RKO (cell line): ENCODE measurements at places on chromosomes 7 and 10.

DNA sequence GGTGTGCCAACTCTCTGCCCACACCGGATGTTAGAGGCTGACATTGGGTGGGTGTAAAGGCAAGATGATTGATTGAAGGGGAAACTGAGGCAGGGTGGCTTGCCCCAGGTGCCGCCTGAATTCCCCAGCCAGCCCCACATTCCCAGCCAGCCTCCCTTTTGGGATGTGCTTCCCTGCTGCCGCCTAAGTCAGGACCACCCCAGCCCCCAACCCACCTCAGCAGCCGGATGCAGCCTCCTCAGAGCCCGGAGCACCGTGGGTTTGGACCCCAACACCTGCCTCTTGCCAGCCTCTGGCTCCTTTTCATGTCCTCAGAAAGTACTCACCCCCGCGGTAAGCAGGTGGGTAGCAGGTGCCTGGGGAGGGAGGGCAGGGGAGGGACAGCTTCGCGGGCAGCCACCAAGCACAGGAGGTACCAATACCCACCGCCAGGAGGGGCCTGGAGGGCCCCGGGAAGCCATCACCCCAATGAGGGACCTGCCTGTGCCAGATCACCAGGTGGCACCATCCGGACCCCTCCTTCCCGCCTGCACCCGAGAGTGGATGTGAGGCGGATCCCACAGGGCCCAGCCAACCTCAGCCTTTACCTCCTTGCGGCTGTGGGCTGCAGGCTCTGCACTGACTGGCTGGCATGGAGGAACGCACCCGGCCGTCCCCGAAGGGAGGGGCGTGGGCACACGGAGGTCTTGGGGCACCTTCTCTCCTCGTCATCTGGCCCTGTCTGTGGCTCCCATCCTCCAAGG is 60.5 kb downstream of the PWWP2B start:
- no peak for DNase-seq

DNA sequence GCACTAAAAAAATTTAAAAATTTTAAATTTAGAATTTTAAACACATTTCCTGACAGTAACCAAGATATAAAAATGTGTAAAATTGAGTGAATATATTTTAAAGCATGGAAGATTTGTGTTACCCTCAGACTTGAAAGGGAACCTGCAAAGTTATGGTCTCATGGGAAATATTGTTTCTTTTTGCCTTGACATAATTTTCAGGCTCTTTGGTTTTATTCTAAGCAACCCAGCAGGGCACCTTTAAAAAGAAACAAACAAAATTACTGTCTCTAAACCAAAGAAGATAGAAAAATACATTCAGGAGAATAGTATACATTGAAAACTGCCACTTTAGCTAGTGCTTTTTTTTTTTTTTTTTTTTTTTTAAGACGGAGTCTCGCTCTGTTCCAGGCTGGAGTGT is 87.5 kb downstream of the ADK start:
- DNase-seq, result no peak

DNA sequence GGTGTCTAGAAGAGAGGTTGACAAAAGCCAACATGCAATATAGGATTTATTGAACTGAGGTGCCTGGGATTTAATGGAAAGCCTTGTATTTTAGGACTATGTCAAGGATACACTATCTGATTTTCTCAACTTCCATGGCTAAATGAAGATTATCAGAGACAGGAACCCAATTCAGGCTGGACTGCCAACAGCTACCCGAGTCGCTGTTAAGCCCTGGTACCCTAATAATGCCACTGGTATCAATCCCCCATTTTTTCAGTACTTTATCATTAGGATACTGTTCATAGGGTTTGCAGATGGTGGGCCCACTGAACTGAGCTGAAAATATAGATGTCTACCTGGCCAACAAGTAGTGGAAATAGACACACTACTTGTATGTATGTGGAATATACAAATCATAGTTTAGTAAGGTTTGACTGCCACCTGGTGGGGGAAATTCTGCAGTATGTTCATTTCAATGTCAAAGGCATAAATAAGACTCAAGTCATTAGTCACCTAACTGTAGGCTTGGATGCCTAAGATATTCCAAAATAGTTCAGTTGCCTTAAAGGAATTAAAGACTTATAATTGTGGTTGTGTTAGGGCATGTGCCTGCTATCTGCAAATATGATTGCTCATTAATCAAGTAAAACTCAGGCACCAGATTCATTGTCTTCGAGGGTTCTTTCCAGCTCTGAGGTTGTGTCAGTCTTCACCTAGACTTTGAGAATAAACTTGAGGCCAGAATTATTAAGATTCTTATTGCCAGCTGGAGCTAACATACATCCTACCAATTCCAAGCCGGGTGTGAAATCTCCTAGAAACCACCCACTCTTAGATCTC is 34.1 kb upstream of the NOBOX start:
- peak; percentile 90 for DNase-seq

DNA sequence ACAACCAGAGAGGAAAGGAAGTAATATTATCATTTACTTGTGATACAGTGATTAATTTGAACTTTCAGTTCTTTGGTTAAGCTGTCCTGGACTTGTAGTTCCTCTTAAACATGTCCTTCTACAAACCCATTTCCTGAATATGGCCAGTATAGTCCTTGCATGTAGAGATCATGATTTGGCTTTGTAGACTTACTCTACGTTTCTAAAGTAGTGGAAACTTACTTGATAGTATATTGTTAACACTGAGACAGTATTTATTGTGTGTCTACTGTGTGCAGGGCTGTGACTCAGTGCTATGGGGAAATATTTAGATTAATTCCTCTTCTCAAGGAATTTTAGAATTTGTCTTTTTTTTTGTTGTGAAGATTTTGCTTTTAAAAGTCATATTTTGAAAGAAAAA is 109.5 kb downstream of the NRF1 start:
- DNase-seq, result no peak

DNA sequence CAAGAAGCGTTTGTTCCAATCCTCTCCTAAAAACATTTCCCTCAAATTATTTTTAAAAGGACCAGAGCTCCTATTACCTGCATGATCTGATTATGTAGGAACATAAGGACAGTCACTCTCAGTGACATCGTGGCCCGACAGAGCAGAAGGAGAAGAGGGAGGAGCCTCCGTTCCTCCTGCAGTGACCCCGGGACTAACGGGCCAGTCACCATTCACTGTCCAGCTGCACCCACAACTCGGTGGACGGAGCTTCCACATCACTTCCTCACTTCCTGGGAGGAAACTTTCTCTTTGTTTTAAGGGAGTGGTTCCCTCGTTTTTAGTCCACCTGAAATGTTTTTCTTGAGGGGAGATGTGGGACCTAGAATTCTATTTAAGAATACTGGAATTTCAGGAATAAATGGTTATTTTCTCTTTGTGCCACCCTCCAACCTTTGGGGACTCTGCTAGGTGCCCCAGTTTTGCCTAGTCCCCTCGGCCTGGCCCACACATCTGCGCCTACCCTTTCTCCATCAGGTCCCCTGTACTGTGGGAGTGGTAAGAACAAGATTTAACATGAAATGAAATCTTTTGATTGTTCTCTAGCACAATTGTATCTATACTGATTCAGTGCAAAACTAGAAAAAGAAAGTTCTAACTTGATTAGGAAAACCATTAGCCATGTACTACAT is 173.5 kb upstream of the RNF32 start:
- DNase-seq, result no peak

DNA sequence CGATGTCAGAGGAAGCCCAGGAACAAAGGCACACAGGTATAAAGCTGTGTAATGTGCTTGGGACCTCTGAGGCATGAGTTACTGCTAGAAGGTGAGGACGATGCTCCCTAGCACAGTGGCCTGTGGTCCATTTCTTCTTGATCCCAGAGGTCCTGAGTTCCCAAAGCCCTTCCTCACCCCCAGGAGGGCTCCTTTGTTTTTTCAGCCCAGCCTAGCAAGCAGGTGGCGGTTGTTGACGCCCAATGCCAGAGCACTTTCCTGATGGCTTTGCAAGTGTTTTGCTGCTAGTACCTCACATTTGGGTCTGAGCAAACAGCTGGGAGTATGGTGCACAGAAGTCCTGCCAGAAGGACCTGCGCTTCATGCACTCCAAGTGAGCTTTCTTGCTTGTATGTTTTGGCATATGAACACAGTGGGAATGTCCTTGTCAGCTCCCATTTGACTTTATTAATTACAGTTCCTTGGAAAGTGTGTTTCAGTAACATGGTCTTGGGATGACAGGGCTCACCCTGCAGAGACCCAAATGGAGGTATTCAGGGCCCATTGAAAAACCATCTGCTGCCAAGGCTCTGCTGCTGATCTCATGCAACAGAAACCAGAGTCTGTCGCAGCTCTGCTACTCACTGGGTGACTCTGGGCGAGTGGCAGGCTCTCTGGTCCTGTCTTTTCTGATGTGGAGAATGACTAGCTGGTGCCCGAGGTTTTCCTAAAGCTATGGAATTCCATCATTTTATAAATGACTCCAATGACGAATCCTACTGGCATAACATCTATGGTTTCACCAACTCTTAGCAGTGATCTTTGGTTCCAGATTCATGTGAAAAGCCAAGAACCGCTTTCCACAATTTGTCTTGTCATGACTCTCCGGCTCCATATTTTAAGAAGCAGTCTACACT is 134.9 kb downstream of the ARID5B start:
- no peak for DNase-seq

- DNase-seq, result no peak
Measured at GRCh38 chr10:101683276-101683675, 11.7 kb downstream of the FBXW4 start.

DNA sequence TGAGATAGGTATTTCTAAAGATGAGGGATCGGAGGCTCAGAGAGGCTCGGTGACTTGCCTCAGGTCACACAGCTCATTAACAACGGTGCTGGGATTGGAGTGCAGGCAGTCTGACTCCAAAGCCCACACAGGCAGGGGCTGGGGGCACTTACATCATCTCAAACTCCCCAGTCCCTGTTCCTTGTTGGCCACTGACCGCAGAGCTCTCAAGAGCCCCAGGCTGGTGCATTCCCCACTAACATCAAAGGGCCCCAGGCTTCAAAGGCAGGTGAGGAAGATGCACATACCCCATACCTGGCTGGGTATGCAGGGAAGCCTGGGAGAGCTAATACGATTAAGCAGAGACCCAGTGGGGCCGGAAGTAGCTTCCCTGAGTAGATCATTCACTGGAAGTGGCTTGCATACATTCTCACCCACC is 13.7 kb upstream of the NODAL start:
- no peak for DNase-seq

DNA sequence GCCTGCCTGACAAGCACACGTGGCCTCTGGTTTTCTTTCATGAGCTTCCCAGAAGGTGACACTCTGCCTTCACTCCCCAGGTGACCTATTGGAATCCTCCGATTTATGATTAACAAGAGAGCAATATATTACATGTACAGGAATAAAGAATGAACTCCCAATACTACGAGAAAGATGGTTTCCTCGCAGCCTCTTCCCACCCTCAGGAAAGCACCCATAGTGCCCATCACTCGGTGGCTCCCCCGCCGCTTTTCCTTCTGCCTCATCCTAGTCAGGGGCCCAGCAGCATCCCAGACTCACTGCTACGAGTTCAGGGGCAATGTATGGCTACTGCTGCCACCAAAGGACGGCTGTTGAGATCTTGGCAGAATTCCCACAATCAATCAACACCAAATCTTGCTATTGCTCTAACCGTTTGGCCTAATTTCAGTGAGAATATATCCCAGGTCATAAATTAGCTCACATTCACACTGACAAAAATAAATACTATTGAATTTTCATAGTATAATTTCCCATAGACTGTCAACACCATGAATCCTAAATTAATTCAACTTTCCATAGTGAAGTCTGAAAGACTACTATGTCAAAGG is 196.3 kb downstream of the TNS3 start:
- no peak for DNase-seq

- no peak for DNase-seq
Measured at GRCh38 chr7:154431045-154431444, 378.8 kb downstream of the DPP6 start.

DNA sequence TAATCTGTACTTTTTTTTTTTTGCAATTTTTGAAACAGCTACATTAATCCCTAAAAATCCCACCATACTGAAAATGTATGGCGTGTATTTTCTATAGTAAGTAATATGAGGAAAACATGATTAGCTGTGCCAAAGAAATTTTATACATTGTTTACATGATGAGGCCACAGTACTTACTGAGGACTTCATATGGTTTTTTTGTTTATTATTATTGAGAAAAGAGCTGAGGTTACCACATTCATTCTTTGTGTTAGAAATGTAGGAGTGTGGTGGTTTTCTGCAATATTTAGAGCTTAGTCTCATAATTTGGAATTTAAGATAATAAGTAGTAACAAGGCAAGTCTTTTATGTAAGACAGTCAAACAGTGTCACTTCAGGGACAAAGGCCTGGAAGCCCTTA is 45.1 kb downstream of the SLC25A40 start:
- DNase-seq, result no peak

DNA sequence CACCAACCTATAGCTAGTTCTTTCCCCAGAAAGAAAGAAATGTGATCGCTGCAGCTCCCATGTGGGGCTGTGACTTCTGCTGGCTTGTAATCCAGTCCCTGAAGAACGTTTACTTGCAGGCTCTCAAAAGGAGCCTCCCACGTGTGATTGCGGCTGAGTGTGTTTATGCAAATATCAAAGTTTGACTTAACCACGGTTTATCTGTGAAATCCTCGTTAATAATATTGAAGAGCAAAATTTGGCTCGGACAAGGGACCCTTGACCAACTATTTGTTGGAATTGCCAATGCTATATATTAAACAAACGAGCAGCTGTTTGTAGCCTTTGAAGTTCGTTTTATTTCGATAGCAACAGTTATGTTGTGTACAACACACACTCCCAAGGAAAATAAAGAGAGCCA is 470.1 kb upstream of the NRP1 start:
- no peak for DNase-seq

DNA sequence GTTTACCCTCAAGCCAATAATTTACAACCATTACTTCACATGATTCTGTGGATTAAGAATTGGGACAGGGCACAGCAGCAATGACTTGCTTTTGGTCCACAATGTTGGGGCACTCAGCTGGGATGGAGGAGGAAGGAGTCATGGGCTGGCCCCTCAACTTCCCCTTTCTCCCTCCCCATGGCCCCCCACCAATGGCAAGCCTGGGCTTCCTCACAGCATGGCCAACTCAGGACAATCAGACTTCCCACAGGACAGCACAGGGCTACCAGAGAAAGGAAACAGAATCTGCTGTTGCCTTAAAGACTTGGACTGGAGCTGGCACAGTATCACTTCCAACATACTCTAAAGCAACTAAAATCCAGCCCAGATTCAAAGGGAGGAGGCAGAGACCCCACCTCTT is 160.7 kb downstream of the PTPN20 start:
- DNase-seq, result no peak

GRCh38 chr7:42342381-42342780 is 105.4 kb upstream of the GLI3 start:
- DNase-seq, result no peak

DNA sequence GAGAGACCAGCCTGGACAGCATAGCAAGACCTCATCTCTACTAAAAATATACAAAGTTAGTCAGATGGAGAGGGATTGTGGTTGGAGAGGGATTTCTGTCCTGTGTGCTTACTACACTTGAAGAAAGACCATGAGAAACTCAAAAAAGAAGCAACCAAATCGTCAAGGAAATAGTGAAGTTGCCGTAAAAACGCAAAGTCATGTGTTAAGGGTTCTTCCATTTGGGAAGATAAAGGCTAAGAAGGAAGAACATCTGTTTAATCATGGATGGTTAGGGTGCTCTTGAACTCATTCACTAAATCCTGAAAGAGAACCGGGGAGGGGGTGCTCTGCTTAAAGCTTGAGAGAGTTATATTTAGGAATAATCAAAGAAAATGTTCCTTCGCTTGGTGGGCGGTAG is 59.8 kb upstream of the KDM7A start:
- DNase-seq, result no peak
